ENCODE measurements at places on chromosomes 5 and 9. TPM values are rescaled to one million over a fixed set of nuclear protein-coding genes. Genes with fewer than 3 reads are reported as not detected.

- no peak overlapping the region for H3K27ac ChIP-seq
- peaks cover 8% of the 10 kb centered on the region for H3K27me3 ChIP-seq
- H3K4me3 ChIP-seq = no peak overlapping the region
- no peak for DNase-seq
- no peaks in the 10 kb centered on the region for H3K4me1 ChIP-seq
Observed at GRCh38 chr9:76359766-76360165, 34.5 kb downstream of the RFK start.

DNA sequence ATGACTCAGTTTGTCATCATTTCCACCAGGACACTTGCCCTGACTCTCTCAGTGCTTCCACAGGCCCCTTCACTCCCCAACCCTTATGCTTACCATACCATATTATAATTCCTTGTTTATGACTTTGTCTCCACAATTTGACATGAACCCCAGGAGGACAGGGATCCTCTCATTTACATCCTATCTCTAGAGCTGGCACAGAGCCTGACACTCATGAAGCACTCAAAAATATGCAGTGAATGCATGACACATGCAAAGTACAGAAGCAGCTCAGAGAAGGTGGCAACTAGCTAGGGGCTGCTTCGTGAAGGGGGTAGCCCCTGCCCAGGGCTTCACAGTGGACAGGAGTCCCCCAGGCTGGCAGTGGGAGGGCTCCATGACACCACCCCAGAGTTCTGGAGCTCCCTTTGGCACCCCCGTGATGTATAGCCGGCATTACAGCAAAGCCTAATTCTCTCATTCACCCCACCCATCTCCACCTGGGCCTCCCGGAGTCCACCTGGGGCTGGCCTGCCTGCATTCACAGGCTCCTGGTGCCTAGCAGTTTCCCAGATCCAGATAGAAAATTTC is 112.0 kb upstream of the SPOCK1 start:
- no peak overlapping the region for H3K27ac ChIP-seq
- H3K27me3 ChIP-seq = peaks cover 30% of the 10 kb centered on the region
- no peaks in the 10 kb centered on the region for H3K36me3 ChIP-seq
- H3K4me1 ChIP-seq = no peaks in the 10 kb centered on the region
- H3K4me3 ChIP-seq = no peak overlapping the region

DNA sequence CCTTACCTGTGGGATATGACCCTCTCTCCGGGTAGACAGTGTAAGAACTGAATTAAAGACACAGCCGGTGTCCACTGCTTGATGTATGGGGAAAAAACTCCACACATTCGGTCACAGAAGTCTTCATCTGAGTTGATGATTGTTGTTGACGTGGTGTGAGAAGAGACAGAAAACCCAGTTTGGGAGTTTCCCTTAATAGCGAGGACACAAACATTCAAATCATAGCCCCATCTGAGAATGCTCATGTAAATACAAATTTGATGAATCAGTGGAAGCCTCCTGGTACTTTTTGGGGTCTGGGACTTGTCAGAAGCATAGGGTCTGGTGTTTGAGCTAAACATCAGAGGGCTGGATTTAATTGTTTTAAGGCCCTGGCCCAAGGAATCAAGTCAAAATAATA is 11.0 kb downstream of the HAVCR1 start:
- peaks cover 20% of the 10 kb centered on the region for H3K4me1 ChIP-seq

GRCh38 chr9:112047538-112048066 is 127.5 kb downstream of the SUSD1 start:
- no peak for DNase-seq
- peaks cover 12% of the 10 kb centered on the region for H3K4me1 ChIP-seq
- no peak overlapping the region for H3K4me3 ChIP-seq
- H3K27me3 ChIP-seq = peaks cover 4% of the 10 kb centered on the region
- H3K36me3 ChIP-seq = peaks cover 43% of the 10 kb centered on the region
- H3K27ac ChIP-seq = no peak overlapping the region

- no peaks in the 10 kb centered on the region for H3K4me1 ChIP-seq
- no peaks in the 10 kb centered on the region for H3K27me3 ChIP-seq
- H3K4me3 ChIP-seq = no peak overlapping the region
Observed at GRCh38 chr5:166906991-166907713, 1384.3 kb upstream of the WWC1 start.

BTNL3 gene
- not detected for total RNA-seq

FAM151B gene
- not detected for total RNA-seq

PCDHA13 gene
- total RNA-seq = not detected

Data from activated CD8-positive, alpha-beta memory T cell treated with anti-CD3 and anti-CD28 coated beads, Interleukin-2, amount 10 ng/mL, durations not matched to agents 7 days and 5 days (primary cell).